ENCODE measurements at places on chromosomes 13 and 19.

DNA sequence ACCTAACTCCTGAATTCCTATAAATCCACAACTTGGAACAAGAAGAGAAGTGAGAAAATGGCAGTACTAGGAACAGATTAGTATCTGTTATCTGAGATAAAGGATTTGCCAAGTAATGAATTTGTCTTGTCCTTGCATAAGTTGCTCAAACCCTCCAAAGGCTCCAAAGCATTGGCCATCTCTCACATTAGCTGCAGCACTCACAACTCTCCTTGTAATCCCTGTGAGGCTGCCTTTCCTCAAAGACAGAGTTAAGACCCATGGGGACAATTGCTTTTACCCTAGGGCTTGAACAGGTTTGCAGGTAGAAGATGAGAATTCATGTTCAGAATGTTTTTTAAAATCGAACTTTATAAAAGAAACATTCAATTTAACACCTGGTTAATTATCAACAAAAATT, 1702.2 kb downstream of the EFNB2 start:
- no peak for DNase-seq

DNA sequence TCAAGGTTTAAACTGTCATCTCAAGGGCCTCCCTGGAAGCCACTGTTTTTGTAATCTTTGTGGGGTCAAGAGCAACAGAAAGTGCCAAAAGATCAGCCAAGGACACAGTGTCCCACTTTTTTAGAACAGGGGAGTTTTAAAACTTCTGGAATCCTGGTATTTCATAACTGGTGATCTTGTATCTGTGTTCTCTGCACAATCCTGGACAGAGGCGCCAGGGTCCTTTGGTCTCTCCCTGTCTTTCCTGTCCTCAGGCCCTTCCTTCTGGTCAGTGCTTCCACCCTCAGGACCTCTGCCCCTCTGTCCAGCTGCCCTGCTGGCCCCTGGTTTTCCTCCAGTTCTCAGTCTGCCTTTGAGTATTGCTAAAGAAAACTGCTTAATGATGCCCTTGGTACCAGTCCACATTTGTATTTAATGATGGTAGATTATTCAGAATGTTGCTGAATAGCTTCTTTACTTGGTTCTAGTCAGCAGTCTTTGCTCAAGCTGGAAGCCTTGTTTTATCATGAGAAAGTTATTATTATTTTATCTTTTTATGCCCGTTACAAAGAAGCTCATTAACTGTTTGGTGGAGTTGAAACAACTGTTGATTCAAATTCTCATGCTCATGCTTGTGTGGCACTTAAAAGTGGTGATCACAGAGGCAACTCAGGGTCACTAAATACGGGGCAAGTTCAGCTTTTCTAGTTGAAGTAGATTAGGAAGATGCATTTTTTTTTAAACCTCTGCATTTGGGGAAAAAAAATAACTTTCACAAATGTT, 47.5 kb downstream of the WASF3 start:
- DNase-seq = no peak

- DNase-seq = no peak
These were observed 417.4 kb downstream of the NDFIP2 start for GRCh38 chr13:79898202-79898826.

GRCh38 chr19:36030264-36031148, 2.2 kb downstream of the CLIP3 start:
- DNase-seq = no peak

DNA sequence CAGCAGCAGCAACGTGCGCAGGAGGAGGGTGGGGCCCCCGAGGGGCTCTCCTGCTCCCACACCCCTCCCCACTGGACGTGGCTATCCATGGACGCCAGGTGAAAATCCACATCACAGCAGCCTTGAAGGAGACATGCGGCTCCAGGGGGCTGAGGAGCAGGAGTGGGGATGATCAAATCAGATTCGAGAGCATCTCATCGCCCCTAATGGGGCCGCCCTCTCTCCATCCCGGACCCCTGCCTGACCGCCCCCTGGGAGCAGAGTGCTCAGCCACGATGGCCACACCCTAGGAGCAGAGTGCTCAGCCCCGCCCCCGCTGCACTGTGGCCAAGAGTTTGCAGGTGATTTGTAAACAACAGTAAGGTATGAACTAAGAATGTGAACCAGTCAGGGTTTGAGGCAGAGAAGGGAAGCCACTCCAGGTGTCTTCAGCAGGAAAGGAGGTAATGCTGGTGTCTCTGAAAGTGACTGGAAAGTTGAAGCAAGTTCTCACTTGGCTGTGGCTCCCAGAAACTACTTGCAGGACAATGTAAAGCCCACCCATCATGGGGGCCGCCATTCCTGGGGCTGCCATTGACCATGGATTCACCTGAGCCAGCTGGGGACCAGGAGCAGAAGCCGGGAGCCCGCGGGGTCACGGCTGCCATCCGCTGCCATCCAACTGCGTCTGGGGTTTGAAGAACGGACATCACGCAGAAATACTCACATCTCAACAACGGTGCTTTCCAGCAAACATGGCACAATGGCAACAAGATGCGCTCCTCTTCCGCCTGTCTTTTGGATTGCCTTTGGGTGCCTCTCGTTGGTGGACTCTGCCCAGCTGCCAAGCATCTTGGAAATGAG, 71.8 kb downstream of the SPACA7 start:
- DNase-seq = no peak

DNA sequence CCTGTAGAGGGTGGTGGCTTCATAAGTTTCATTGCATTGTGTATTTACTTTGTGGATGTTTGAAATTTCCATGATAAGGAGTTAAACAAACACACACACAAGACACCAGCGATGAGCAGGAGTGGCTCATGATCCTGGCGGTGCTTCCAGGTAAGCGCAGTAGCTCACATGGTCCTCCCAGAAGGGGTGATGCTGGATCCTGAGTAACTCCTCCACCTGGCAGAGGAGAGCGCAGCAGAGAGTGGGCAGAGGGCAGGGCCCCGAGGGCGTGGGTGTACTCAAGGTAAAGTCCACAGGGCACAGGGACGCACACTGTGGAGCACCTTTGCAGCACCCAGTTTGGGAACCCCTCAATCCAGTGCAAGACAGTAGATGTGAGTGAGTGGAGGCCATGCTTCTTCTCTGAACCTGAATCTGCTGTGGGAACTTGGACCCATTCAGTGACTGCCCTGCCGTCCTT, 54.0 kb downstream of the RFX2 start:
- DNase-seq = no peak

DNA sequence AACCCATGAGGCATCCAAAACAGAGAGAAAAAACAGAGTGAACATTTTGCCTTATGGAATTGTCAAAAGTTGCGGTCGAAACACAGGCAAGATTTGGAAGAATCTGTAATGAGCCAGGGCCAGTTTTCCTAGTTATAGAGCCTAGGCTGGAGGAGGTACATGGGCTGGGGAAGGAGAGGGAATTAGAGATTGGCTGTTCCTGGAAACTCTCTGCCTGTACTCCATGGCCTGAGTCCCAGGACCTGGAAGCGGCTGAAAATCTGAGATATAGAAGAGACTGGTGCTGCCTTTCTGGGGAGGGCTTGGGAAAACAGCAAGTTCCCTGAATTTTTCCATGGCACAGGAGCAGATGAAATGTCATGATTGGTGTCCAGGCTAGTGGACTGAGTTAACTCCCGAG, 122.8 kb upstream of the KLF12 start:
- DNase-seq = no peak

DNA sequence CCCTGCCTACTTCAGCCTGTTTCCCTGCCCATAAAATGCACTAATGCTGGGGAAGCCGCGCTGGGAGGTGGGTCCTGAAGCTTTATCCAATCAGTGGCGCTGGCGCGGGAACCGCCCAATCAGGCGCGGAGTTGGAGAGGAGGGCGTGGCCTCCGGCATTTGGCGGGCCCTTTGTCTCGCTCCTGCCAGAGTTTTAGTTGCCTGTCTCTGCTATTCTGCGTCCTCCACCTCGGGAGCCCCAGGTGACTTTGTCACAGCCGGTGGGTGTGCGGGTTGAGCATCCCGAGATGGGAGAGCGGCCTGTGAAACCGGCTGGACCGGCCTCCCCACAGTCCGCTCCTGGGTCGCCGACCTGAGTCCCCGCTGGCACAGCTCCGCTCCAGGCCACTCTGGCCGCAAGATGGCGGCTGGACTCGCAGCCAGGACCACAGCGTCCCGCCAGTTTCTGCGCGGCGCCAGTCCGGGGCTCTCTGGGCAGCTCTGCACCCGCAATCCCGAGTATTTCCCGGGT, 30.7 kb upstream of the ZNF429 start:
- DNase-seq = no peak

GRCh38 chr19:40191836-40192646, 815 bp downstream of the MAP3K10 start:
- DNase-seq = no peak

GRCh38 chr13:26422036-26422435, 135.4 kb upstream of the WASF3 start:
- DNase-seq = no peak

DNA sequence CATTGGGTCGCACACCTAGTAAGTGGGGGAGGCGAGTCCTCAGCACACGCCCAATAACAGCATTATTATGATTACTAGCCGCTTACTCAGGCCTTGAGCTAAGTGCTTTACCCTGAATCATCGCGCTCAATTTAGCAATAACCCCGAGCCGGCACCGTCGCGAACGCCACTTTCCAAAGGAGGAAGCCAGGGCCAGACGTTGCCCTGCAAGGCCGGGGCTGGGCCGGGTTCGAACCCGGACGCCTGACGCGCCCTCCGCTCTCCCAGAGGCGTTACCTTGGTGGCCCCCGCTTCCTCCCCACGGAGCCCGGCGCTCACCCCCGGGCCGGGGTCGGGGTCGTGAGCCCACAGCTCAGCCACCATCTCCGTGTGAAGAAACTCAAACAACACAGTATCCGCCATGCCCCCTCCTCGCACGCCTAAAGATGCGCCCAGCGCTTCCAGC, at the start of gene TRAPPC6A:
Gene TRAPPC6A (minus strand): TSS at position 421 of the 445 bp plus-strand sequence. CDS start 19 bp downstream, at position 402.
- DNase-seq = no peak

GRCh38 chr19:30120860-30121484, 178.9 kb downstream of the URI1 start:
- DNase-seq = no peak

- no peak for DNase-seq
These were observed 376.3 kb downstream of the PCDH20 start for GRCh38 chr13:61039302-61039701.

DNA sequence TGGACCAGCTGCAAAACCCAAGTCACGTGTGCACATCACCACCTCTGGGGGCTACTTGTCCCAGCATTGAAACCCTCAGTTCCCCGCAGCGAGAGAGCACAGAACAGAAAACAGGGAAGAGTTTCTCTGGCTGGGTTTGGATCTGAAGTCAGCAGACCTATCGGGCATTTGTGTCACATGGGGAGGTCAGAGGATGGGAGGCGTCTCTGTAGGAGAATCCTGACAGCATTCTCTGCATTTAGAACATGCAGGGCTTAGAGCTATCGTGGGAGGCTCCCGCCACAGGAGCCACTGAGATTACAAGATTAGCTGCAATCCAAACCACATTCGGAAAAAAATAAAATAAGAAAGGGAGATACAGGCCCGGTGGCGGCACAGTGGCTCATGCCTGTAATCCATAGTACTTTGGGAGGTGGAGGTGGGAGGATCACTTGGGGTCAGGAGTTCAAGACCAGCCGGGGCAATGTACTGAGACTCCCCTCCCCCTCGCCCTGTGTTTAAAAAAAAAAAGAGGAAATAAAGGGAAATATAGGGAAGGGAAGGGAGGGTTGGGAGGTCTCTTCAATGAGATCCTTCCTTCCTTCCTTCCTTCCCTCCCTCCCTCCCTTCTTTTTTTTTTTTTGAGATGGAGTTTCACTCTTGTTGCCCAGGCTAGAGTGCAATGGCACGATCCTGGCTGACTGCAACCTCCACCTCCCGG, 2.9 kb upstream of the TLE6 start:
- DNase-seq = no peak

- DNase-seq = no peak
These were observed 16.0 kb downstream of the LSM4 start for GRCh38 chr19:18306888-18307260.

GRCh38 chr13:112175162-112176075, 108.5 kb downstream of the SOX1 start:
- DNase-seq = no peak

DNA sequence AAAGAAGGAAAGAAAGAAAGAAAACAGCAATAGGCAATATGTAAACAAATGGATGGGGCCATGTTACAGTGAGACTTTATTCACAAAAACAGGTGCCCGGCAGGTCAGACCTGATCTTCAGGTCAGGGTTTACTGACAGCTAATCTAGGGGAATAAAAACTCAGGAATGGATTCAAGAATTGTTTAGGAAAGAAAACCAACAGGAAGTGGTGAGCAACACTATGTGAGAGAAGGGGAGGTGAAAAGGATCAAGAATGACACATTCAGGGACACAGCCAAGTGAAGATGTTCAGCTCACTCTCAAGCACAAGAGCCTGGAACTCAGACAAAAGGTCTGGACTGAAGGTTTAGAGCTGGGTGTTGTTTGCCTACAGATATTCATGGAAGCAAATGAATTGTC, 244.5 kb downstream of the EFNB2 start:
- DNase-seq = no peak

DNA sequence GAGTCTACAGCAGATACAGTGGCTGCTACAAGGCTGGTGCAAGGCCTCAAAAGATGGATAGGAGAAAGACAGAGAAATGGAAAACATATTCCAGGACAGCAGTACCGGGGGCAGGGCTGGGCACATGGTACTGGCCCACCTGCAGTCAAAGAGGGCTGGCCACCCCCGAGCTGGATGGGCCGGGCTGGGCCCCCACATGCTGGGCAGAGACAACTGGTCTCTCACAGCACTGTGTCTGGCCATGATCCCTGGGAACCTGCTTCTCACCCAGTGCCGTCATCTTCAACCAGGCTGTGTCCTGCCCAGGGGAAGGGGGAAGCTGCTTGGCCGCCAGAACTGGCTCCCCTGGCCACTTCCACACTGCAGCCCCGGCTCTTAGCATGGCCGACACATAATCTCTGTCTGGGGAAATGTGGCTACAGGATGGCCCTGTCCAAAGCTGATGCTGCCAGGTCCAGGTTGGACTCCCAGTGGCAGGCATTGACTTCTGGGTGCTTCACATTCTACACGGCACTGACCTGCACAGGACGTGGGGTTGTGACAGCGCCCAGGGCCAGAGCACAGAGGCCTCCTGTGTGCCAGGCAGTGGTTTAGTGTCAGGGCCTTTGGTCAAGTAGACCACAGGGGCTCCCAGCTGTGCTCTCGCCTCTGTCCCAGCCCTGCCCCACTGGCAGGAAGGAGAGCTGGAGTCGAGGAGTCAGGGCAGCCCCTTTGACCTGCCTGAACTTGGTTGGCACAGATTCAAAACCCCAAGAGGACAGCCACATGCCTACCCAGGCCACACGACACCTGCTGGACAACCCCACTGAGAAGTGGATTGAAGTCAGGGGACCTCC, 21.7 kb downstream of the PEPD start:
- DNase-seq = no peak

DNA sequence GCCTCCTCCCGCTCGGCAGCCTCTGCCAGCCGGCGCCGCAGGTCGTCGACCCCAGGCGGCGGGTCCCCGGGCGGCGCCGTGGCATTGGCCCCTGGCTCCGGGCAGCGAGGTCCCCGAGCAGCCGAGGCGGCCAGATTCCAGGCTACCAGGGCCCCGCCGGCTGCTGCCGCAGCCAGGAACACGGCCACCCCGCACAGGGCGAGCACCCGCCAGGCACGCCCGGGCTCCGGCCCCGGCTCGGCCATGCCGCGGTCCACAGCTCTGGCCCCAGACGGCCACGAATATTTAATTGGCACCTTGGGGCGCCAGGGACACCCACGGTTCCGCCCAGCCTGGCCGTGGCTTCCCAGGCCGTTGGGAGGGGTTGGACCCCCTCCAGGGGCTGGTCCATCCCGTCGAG, at the start of gene CCDC194:
Gene CCDC194 (minus strand): TSS at position 283 of the 400 bp plus-strand sequence. CDS start 38 bp downstream, at position 245.
- DNase-seq = no peak
